Activated T-helper 1 cell treated with anti-CD3 and anti-CD28 coated beads, Interleukin-12 subunit alpha, Interleukin-12 subunit beta, Interleukin-2, Interleukin-4 antibody, amounts not matched to agents 30 ng/mL and 10 ng/mL and 1 ng/mL, durations not matched to agents 14 hours and 24 hours and 36 hours (primary cell): ENCODE measurements at places on chromosomes 2 and 18. TPM values are rescaled to one million over a fixed set of nuclear protein-coding genes. Genes with fewer than 3 reads are reported as not detected.

Gene ABCB11
- 0.02 TPM in 1 of 2 replicates, not detected in the other for total RNA-seq

Gene RGPD4
- 0.18 TPM in 1 of 2 replicates, not detected in the other for total RNA-seq

DNA sequence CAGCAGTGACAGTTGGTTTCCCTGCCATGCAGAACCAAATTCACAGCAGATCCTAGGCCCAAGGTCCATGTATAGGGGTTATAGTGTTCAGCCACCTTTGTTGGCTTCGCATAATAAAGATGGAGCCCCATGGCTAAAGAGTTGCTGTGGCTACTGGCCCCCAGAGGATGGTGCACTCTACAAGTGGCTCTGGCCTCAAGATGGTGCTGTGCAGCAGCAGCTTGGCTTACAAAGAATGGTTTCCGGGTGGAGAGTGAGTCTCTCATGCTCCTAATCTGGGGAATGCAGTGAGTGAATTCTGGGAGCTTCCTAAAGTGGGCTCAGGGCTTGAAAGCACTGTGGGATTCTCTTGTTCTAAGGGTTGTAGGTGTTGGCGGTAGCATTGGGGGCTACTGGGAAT lies 1199.7 kb downstream of the CNTNAP5 start:
- DNase-seq: no peak

- DNase-seq: no peak
Observed at GRCh38 chr2:199459286-199460100, 1.8 kb upstream of the SATB2 start.

Gene LOXHD1
- total RNA-seq: not detected in 2 replicates

Gene COL3A1
- total RNA-seq: 0.13 TPM in 1 of 2 replicates, not detected in the other

Gene ITGA6
- 1.9 TPM in 2 replicates for total RNA-seq

- DNase-seq: no peak
Observed at GRCh38 chr2:151855111-151855510, 26.9 kb upstream of the ARL5A start.

DNA sequence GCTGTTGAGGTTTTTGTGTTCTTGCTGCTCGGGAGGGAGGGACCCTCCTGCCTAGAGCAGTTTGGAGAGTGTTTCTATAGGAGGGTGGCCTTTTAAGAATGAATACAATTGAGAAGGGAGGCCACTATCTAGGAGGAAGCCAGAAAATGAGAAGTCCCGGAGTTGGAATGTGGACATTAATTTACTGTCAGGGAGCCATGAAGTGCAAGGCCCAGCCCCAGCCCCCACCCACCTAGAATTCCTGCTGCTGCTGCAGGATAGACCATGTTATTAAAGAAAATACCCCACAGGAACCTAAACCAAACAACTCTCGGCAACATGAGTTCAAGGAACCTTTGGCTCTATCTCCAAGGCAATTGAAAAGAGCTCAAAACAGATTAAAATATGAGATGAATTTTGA lies 46.0 kb downstream of the ZBTB7C start:
- no peak for DNase-seq

- no peak for DNase-seq
Observed at GRCh38 chr2:207269038-207269437, 103.3 kb upstream of the KLF7 start.

DNA sequence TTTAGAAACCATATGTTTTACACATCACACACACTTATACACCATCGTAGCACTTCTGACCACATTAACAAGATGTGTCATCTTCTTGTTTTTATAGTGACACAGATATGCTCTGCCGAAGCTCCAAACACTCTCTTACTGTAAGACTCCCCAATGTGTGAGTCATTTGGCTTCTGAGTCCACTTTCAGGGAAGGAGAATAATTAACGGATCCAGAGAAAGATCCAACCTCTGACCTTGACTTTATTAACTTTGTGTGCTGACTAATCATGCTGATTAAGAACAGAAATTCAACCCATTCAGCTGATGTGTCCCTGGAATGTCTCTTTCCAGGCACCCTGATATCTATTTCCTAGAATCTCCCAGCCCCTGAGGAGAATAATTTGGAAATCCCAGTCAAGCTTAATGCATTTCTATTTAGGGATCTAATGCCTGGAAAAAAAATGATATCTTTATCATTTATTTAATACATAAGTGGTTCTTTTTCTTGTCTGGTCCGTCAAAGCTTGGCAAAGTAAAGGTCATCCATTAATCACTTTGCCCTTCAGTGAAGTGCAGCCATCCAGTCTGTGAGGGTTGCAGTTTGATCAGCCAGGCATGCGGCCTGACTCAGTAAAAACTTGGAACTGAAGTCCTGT lies 615.8 kb upstream of the SYT4 start:
- no peak for DNase-seq

DNA sequence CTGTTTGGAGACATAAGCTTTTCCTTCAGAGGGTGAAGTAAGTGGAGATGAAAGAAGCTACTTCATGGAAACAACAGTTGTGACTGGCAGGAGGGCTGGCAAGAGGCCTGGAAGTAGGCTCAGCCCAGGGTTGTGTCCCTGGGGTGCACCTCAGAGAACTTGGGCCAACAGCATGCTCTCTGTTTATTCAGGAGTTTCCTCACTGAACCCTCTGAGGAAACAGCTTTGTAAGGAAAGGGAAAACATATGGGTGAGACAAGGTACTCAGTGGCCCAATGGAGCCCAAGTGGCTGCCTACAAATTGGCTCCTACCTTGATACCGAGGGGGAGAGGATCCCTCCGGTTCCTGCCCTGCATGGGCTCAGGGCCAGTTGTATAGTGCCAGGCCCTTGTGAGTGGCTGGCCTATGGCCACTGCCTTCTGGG lies 115.5 kb upstream of the ITGA6 start:
- DNase-seq: no peak

DNA sequence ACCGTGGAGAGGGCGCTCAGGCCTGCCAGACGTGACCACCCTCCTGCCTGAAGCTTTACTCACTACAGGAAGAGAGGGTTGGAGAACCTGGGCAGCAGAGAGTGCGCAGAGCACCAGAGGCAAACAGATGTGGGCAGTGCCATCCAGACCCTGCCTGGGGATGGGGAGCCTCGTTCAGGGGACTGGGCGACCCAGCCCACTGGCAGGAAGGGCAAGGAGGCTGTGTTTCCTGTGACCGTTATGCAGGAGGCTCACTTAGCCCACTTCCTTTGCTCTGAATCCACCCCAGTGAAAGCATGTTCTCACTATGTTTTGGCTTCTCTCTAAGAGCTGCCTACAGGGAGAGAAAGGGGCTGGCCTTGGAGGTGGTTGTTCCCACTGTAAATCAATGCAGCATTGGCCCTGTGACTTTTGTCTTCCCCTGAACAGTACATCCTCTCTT lies 23.0 kb upstream of the ACKR3 start:
- DNase-seq: peak; percentile 37

Gene MYO5B
- total RNA-seq: 0.12 TPM in 1 of 2 replicates, not detected in the other

GRCh38 chr2:132581991-132582738 lies 87.8 kb downstream of the LYPD1 start:
- no peak for DNase-seq

GRCh38 chr2:140436936-140437335 lies 1656.7 kb upstream of the NXPH2 start:
- DNase-seq: no peak

Gene REEP1
- 0.26 and 0.81 TPM in 2 replicates for total RNA-seq

- no peak for DNase-seq
Observed at GRCh38 chr2:159088906-159089305, 120.5 kb downstream of the TANC1 start.

GRCh38 chr18:10856132-10856531 lies 293.2 kb downstream of the PIEZO2 start:
- no peak for DNase-seq

DNA sequence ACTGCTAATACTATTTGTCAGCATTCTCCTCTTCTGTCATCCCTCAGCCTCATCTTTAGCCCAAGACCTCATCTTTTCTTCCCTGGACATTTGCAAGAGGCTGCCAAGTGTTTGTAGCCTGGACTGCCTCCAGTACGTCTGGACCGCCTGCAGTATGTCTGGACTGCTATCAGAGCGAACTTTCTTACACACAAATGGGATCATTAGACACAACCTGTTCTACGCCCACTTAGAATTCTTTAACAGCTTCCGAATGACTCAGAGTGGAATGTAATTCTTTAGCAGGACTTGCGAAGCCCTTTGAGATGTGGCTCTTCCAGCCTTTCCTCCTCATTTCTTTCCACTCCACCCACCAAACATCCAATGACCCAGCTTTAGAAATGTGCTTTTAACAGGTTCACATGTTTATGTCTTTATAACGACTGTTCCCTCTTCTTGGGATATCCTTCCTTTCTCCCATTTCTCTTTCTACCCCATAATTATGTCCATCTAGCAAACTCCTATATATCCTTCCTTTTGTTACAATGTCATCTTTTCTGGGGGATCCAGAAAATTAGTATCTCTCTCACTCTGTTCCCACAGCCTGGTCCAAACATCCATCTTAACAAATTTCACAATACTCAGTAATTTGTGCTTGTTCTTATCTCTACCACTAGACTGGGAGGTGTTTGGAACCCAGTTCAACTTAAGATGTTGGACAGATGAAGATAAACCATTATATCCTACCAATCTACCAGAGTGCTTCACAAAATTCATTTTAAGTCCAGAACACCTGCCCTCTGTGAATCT lies 171.3 kb upstream of the PGAP1 start:
- DNase-seq: no peak

DNA sequence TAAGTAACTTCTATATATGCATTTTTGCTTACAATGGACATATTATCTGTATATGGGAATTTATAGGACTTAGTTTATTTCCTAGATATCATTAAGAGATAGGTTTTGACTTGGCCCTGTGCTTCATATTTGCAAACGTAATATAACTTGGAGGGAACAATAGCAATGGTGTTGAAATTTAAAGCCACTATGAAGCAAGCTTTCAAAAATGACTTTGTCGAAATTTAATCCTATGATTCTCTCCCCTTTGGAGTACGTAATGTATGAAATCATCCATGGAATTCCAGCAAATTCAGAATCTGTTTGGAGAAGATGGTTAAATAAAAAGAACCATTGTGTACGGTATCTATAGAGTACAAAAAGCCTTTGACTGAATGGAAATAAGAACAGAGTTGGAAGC lies 486.3 kb downstream of the ARHGAP15 start:
- DNase-seq: no peak

- DNase-seq: no peak
Observed at GRCh38 chr2:202299712-202300111, 34.1 kb downstream of the NOP58 start.

Gene CROCC2
- total RNA-seq: not detected in 2 replicates

- DNase-seq: no peak
Observed at GRCh38 chr2:45330108-45330507, 281.0 kb downstream of the SRBD1 start.

DNA sequence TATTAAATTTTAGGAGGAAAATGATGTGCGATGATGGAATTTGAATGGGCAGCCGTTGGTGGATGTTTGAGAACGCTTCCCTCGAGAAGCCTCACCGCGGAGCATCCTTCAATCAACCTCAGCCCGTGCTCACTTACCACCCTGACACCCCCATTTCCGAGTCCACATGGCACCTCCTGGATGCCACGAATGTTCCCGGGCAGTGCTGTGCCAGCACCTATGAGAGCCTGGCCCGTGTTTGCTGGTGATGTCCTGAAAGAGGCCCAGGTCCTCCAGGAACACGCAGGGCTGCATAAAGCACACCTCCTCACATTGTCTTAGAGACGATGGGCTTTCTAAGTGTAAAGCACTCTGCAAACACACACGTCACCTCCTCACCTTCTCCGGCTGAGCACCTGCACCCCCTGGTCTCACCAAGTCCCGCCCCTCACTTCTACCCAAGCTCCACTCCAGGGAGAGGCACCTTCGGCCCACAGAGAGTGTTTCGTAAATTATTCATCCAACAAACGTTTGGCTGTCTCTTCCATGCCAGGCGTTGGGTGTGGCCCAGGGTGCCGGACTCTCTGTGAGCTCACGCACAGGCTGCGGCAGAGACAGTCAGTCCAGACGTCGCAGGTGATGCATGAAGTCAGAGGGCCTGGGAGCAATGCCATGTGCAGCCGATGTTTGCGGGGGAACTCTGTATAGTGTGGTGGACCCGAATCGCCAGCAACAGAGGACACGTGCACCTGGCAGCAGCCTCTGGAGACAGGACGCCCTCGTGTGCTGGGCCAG lies 150.0 kb downstream of the TPO start:
- DNase-seq: no peak

GRCh38 chr2:241902357-241902991 lies 32.9 kb downstream of the RTP5 start:
- no peak for DNase-seq

Gene FBXO36
- total RNA-seq: 0.31 and 0.42 TPM in 2 replicates

Gene HTR2B
- total RNA-seq: not detected in 2 replicates

GRCh38 chr2:37774976-37775907 lies 103.8 kb upstream of the CDC42EP3 start:
- no peak for DNase-seq

Gene SAG
- 0.08 and 0.32 TPM in 2 replicates for total RNA-seq

Gene DCC
- not detected in 2 replicates for total RNA-seq
